Activated naive CD8-positive, alpha-beta T cell treated with anti-CD3 and anti-CD28 coated beads for 36 hours (primary cell): ENCODE measurements at places on chromosomes 3 and 15. TPM values are rescaled to one million over a fixed set of nuclear protein-coding genes. Genes with fewer than 3 reads are reported as not detected.

- DNase-seq: no peak
Measured at GRCh38 chr15:100114571-100114970, 227.2 kb downstream of the ADAMTS17 start.

DNA sequence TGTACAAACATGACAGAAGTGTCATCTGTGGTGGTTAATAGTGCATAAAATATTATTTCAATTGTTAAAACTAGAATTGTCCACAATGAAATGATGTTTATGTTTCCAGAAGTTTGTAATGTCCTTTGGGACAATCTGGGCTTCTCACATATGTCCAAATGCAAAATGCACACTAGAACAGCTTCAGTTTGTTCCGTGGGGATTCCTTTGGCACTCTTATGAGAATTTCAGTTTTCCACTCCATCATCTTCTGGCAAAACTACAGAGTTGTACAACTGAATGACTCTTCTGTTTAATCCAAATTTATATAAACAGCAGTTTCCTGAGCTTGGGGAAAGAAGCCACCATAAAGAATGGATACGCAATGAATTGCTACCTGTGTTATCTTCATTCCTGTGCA lies 2.0 kb upstream of the OR5H6 start:
- no peak for DNase-seq

DNA sequence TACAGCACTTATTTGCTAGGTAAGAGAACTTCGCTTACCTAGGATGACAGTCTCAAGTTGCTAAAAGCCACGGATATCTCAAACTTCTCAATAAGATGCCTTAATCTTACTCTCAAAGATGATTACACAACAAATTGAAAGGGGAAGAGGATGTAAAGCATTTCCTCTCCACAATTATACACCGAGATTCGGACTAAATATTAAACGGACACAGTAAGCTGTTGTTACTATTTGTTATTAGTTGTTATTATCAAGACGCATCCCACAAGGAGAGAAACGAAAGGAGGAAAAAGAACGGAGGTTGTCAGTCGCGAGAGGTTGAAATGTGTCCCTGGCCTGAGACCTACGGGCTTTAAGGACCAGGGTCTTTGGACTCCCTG lies 660 bp downstream of the ZNF106 start:
- no peak for DNase-seq

DNA sequence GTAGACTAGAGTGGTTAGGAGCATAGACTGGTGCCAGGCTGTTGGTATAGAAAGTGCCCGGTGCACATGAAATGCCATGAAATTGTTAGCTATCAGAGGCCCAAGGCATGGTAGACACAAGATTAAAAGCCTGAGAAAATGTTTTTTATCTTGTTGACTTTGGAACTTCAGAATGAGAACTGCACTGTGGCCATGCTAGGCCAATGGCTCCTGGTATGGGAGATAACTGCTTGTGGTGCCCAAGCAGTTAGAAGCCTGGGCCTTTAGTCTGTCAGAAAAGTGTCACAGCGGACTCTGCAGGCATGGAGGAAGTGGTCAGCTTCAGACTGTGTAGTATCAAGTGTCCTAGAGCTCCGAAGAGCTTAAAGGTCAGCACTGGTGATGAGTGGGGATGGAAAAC lies 11.9 kb downstream of the FYCO1 start:
- no peak for DNase-seq

GRCh38 chr3:134344560-134344959 lies 29.7 kb downstream of the AMOTL2 start:
- DNase-seq: no peak

GRCh38 chr15:67242708-67243111 lies 11.8 kb downstream of the AAGAB start:
- no peak for DNase-seq

DNA sequence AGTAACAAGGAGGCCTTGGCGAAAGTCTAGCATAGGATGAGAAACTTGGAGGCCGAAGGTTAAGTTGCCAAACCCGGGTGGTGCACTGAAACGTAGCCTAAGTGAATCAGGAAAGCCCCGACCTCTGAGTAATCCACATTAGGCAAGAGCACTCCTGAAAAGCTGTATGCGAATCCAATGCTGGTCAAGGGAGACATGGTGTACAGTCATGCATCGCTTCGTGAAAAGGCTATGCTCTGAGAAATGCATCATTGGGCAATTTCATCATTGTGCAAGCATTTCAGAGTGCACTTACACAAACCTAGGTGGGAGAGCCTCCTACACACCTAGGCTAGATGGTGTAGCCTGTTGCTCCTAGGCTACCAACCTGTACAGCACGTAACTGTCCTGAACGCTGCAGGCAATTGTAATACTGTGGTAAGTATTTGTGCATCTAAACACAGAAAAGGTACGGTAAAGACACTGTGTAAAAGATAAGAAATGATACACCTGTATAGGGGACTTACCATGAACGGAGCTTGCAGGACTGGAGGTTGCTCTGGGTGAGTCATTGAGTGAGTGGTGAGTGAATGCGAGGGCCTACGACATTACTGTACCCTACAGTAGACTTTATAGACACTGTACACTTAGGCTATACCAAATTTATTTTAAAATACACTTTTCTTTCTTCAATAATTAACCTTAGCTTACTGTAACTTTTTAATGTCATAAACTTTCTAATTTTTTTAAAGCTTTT lies 222.5 kb downstream of the SHQ1 start:
- DNase-seq: no peak

GRCh38 chr15:99134317-99134821 lies 29.5 kb downstream of the SYNM start:
- no peak for DNase-seq

DNA sequence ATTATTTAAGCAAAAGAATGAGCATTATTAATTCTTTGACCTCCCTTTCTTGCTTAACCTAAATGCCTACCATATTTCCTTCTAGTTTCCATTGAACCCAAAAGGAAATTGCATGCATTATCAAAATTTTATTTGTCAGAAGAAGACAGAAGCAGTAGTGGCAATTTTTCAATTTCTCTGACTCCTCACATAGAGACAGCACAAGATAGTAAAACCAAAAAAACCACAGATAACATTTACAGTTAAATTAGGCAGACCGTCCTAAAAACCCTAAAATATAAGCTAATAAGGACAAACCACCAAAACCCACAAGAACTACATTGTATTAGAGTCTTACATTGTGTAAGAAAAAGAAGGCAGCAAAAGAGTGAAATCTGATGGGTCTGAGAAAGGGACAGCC lies 27.1 kb downstream of the GOLGB1 start:
- DNase-seq: no peak

- no peak for DNase-seq
Measured at GRCh38 chr3:30713885-30714503, 107.6 kb downstream of the TGFBR2 start.

GRCh38 chr15:92579486-92579885 lies 76.1 kb downstream of the FAM174B start:
- DNase-seq: no peak

GRCh38 chr15:54014067-54014655 lies 35.9 kb downstream of the UNC13C start:
- no peak for DNase-seq

- no peak for DNase-seq
Measured at GRCh38 chr15:80967451-80967850, 22.2 kb downstream of the MESD start.

- DNase-seq: no peak
Measured at GRCh38 chr15:78878356-78878755, 5.7 kb downstream of the MORF4L1 start.

GRCh38 chr3:185851046-185851445 lies 26.2 kb upstream of the IGF2BP2 start:
- DNase-seq: no peak

DNA sequence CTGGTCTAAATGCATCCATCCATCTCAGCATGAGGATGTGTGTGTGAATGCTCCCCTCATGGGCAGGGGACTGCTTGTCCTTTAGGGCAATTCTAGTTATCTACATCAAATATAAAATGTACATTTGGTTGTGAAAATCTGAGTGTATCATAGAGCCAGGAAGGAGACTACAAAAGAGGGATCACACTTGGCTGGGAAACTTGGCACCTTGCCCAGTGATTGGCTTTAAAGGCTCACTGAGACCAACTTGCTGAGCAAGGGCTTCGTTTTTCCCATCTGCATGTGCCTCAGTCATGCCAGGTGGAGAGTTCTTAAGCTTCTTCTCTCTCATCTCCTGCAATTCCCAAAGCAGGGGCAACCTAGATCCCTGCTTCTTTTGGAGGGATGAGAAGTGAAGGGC lies 5.2 kb downstream of the CAPN3 start:
- no peak for DNase-seq

DNA sequence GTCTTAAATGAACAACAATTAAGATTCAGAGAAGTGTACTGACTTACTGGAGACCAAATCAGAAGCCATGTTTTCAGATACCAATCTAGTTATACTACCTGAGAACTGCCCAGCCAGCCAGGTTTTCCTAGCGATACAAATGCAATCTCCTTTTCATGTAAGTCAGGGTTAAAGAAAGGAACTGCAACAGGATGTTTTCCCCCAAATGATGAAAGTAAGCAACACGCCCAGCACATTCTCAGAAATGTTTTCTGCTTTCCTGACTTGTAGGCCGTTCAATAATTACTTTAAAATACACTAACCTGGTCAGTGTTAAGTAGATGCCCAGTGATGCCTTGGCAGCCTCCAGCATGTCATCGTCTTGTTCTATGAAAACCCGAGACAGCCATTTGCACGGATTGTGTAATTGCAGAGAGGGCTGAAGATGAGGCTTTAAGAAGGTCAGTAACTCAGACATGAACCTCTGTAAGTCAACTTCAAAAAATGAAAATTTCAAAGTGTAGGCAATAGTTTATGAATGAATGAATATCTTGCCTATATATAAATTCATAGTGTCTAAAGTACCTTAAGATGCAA lies 30.3 kb downstream of the LINS1 start:
- DNase-seq: no peak

DNA sequence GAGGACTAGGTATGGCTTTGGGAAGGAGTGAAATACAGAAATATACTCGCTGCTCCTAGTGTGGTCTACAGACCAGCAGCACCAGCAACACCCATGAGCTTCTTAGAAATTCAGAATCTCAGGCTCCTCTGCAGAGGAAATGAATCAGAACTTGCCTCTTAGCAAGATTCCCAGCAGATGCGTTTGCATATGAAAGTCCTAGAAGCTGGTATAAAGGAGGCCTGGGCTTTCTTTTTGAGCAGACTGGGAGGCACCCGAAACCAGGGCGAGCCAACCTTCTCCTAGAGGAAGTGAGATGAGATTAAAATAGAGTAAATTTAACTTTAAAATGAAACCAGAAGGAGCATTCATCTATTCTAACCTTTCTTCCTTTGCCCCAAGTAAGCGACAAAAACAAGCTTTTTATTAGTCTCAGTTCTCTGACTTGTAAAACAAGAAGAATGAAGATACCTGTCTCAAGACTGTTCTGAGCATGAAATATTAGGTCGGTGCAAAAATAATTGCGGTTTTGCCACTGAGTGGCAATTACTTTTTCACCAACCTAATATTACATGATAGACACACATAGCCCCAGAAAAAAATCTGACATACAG lies 140.0 kb downstream of the PDZRN3 start:
- no peak for DNase-seq

- no peak for DNase-seq
Measured at GRCh38 chr3:13894096-13894806, 14.4 kb upstream of the WNT7A start.

DNA sequence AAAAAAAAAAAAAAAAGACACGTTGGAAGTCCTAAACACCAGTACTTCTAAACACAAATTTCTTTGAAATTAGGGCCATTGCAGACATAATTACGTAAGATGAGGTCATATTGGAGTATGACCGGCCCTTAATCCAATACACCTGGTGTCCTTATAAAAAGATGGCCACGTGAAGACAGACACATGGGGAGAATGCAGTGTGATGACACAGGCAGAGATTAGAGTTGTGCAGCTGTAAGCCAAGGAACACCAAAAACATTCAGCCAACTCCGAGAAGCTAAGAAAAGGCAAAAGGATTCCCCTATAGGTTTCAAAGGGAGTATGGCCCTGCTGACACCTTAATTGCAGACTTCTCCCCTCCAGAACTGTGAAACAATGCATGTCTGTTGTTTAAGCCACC lies 379.0 kb upstream of the PDZRN3 start:
- no peak for DNase-seq

- no peak for DNase-seq
Measured at GRCh38 chr15:93029214-93029835, 59.7 kb downstream of the RGMA start.

DNA sequence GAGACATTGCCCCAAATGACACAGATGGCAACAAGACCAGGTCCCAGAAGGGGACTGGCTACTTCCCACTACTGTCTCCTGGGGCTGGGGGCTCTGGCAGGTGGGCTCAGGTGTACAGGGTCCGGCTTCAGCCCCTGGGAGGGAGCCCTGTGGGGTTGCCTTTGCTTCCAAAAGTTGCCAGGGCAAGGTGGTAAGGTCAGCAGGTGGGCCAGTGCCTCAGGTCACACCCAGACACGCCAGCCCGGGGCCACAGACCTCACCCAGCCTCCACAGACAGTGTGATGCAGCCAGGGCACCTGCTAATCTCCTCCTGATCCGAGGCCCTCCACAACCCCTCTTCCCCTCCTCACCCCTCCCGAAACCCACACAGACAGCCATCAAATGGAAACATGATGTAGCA lies 7.5 kb downstream of the OXTR start:
- no peak for DNase-seq

DNA sequence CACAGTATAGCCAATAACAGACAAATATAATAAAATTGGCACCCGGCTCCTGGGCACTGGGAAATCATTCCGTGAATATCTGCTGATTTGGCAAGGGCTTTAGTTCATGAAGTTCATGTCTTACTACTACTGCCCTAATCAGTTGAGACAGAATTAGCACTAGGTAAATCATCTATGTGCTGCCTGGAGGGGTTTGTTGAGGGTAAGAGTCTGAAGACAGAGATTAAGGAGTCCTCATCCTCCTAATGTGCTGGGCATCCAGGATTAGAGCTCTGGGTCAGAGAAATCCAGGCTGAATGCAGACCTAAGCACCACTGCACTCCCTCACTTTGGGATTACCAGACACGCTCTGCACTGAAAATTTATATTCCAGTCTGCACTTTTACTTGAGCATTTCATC lies 2.0 kb downstream of the SAMD7 start:
- DNase-seq: no peak

AHSG gene
- total RNA-seq: not detected

AGBL1 gene
- not detected for total RNA-seq

AADACL2 gene
- not detected for total RNA-seq

TGM5 gene
- 0.38 TPM for total RNA-seq

CLDN16 gene
- not detected for total RNA-seq

MOBP gene
- not detected for total RNA-seq

MKRN2OS gene
- total RNA-seq: not detected

PRR20G gene
- not detected for total RNA-seq

GCSAM gene
- 8.5 TPM for total RNA-seq

MUC13 gene
- not detected for total RNA-seq

RGMA gene
- total RNA-seq: 0.08 TPM

DUOXA1 gene
- not detected for total RNA-seq

ZPLD1 gene
- total RNA-seq: not detected

MYZAP gene
- total RNA-seq: not detected

FANCD2OS gene
- not detected for total RNA-seq

RNU5B-1 gene
- 11.6 TPM for total RNA-seq

PSTPIP1 gene
- total RNA-seq: 94.5 TPM

ESYT3 gene
- 0.52 TPM for total RNA-seq

DAZL gene
- total RNA-seq: not detected
